NCI-H2227 treated with DMSO at 0.1 percent for 48 hours (cell line): ENCODE measurements at places on chromosomes 2 and 18.

DNA sequence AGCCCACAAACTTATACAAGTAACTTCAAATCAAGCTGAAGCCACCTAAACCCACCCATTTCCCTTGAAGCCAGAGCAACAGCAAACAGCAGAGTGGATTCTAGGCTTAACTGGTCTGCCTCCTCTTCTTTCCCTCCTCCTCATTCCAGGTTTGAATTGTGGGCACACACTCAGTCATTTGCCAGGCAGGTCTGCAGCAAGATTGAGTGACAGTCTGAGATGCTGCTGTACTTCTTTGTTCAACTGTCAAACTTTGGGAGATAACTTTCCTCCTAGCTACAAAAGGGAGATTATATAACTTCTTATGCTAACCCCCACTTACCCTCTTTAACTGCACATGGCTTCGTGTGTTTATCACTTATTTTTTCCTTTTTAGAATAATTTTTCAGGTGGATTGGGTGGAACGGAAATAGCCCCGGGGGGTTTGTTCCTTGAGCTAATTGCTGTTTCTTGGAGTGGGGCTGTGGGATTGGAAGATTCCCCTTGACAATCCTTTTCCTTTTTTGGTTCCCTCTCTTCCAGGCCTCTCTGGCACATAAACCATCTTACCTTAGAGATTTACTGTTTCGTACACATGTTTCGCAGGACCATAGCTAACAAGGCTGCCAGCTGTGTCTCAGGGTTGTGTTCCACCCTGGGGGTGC is 55.0 kb downstream of the RNF144A start:
- DNase-seq, result no peak

DNA sequence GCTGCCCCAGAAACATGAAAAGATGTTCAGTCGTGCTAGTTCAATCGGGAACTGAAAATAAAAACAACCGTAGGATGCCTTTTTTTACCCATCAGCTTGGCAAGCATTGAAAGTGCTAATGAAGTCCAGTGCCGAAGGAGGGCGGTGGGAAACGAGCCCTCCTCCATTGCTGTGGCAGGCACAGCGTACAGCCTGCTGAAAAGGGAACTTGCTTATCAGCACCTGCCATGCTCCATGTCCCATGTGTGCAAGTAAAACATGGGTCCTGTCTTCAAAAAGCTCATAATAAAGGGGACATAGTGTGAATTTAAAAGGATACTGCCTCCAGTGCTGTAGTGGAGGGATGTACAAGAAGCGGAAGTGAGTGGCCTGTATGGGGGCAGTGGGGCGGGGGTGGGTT is 82.4 kb downstream of the ARMC9 start:
- DNase-seq, result no peak

- peak; percentile 77 for DNase-seq
Observed at GRCh38 chr2:205041472-205042130, 496.3 kb downstream of the PARD3B start.

- no peak for DNase-seq
Observed at GRCh38 chr2:222232372-222232771, 66.4 kb downstream of the PAX3 start.

DNA sequence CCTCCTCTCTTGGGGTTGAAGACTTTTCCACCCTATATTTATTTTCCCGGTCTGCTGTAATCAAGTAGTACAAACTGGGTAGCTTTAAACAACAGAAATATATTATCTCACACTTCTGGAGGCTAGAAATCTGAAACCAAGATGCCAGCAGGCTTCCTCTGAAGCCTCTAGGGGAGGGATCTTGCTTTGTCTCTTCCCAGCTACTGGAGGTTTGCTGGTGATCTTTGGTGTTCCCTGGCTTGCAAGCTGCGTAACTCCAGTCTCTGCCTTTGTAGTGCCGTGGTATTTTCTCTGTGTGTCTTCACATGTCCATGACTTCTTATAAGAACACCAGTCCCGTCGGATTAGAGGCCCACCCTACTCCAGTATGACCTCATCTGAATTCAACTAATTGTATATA is 44.4 kb downstream of the MYO3B start:
- DNase-seq, result peak; percentile 48

DNA sequence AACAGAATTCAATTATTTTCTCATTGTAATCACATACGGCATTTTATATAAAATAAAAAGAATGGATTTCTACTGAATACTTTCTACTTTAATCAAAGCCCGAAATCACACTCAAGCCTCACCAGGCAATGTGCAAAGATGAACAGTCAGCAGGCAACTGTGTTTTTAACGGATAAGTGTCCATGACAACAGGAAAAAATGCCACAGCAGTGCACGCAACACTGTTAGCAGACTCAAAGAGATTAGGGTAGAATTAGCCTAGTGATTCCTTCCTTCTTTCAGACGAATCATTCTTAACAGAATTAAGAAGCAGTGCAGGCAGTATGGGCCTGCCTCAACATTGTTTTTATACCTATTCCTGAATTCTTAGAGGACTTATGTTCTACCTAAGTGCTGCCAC is 135.6 kb downstream of the CDH2 start:
- DNase-seq, result peak; percentile 12

DNA sequence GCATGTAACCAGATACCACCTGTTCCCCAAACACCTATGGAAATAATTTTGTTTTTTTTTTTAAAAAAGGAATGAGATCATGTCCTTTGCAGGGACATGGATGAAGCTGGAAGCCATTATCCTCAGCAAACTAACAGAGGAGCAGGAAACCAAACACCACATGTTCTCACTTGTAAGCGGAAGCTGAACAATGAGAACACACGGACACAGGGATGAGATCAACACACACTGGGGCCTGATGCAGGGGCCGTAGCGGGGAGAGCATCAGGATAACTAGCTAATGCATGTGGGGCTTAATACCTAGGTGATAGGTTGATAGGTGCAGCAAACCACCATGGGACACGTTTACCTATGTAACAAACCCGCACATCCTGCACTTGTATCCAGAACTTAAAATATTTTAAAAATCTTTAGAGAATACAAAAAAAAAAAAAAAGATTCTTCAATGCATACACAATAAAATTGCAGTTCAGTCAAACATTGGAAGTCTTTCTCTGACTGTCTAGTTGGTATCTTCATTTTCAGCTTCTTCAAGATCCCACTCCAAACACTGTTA is 11.6 kb upstream of the CASP10 start:
- no peak for DNase-seq

- peak; percentile 70 for DNase-seq
Observed at GRCh38 chr2:157257312-157258252, at the start of gene GALNT5. Gene GALNT5, plus strand, starts transcription at chr2:157257705. Its CDS starts 378 bp downstream, at chr2:157258083.

DNA sequence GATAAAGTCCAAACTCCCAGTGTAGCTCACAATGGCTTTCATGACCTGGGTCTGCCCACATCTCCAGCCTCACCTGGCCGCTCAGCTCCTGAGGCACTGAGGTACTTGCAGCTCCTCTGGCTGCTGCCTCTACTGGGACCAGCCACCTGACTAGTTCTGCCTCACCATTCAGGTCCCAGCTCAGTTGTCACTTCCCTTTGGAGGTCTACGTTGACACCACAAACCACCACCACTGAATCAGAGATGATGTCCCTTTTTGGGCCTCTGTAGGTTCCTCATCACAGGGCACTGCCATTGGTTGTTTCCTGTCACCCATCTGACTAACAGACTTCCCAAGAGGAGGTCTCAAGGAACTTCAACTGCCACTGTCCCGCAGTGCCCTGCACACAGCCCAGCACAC is 21.2 kb downstream of the SPP2 start:
- DNase-seq, result no peak

DNA sequence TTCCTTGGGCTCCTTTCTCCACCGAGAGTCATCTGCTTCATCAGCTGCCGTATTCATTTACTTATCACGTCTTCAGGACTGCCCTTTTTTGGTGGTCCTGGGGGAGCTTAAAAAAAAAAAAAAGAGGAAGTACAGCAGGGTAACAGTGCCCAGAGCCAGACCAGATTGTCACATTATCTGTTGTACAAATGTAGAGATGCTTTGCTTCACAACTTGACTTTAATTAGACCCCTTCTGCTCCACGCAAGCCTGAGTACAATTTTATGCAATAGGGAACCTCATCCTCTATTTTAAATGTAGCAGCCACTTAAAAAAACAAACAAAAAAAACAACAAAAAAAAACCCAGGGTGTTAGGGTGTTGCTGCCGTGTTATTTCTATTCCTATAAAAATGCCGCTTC is 128.3 kb downstream of the PRPF40A start:
- no peak for DNase-seq

DNA sequence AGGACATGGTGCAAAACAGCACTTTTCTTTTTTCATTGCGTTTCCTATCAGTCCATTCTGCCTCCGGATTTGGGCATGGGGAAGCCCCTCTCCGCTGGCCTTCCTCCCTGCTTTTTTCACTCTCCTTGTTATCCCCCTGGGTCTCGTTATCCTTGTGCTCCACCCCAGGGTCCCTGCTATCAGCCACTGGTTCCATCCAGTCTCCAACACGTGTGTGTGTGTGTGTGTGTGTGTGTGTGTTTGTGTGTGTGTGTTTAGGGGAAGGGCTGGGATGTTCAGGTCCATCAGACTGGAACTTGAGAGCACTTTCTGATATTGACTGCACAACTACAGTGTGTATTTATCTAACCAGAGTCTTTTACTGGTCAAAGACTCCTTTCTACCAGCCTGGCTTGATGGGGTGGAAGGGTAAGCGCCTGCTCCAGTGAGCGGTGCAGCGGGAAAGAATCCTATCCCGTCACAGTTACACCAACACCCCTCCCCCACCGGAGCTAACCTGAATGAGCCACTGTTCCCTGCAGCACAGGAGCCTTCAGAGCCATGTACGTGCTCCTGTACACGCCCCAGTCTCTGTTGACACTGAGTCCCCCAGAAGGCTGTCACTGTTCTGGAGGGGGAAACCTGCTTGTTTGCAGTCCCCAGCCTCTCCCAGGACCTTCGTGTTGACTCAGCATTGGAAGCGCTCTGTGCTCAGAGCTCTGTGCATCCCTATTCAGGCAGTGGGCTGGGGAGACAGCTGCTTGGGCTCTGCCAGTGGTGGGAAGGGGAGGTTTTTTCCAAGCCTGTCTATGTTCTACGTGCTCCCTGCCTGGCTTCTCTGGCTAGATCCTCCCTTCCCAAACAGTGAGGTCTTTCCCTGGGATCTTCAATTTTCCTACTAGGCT is 4.6 kb downstream of the INHA start:
- DNase-seq, result peak; percentile 87

DNA sequence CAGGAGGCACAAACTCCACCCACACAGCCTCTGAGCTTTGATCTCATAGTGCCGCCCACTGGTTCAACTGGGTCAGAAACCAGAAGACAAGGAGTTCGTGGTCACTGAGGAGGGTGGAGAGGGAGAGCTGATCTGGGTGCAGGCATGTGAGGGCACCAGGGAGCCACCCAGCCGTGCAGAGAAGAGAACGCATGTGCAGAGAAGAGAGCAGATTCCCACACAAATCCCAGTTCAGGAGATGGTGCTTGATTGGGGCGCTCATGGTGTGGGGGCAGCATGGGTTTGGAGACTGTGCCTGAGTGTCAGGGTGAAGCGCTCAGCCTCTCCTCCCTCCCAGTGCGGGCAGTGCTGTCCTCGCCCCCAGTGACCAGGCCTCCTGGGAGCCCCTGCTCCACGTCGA is 375.2 kb upstream of the MYT1L start:
- DNase-seq, result no peak

GRCh38 chr2:217105733-217106649 is 246.1 kb upstream of the TNP1 start:
- no peak for DNase-seq

DNA sequence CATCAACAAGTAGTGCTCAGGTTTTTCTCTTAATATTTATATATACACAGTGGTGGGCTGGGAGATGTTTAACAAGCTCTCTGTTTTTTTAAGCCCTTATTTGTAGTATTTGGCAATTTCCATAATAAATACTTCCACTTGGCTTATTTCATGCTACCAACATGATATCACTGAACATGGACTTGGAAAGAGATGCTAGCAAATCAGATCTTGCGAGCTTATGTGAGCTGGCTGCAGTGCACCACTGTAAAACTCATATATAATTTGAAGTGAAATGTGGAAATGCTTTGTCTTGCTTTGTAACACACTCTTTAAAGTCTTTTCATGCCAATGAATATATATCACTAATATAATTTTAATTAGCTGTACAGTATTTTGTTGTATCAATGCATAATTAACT is 155.7 kb downstream of the ALK start:
- no peak for DNase-seq

DNA sequence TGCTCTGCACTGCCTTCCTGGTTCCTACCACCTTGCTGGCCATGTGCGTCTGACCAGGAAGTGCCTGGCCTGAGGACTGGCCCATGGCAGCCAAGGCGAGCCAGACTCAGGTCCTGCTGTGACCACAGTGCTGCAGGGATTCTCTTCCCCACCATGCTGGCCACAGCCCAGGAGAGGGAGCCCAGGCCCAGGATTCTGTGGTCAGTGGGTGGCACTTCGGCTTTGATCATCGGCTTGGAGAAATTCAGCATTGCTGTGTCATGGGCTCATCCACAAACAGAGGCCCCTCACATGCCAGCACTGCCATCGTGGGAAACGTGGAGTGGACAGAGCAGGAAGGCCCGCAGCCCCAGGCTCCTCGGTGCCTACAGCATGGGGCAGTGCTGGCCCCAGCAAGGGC is 211.6 kb downstream of the SEPTIN10 start:
- DNase-seq, result no peak

- DNase-seq, result no peak
Observed at GRCh38 chr2:191983186-191983585, 136.3 kb upstream of the CAVIN2 start.

DNA sequence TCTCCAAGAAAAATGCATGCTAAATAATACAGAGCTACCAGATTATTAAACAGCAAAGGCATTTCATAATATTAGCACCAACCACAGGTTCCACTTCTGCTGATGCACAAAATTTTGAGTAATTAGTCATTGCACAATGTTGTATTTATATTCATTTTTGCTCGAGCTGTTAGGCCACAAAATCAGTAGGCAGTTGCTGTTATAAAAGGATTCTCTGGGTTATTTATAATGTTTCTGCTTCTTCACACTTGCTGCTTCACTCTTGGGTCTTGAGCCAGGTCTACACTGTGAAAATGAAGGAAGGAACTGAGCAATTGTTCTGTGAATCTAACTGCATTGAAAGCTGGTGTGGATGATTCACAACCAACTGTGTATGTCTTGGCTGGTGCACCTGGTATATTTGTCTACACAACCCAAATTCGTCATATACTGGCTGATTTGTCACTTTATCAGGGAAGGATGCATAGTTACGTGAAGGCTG is 38.3 kb downstream of the MRPL33 start:
- DNase-seq, result no peak

DNA sequence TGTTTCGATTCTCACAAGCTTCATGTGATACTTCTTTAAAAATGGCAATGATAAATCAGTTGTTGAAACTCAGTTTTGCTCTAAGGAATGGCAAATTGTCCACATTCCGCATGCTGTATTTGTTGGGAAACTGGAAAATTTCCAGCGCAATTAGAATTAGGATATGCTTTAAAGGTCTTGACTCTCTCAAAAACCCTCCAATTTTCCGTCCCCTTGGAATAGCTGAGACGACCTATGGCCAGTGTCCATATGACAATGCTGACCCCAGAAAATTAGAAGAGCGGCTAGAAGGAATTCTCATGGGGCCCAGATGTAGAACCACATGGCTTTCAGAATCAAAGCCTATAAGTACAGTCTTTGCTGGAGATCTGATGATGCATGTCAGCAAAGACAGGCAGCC is 170.8 kb downstream of the TMEM18 start:
- no peak for DNase-seq

- DNase-seq, result no peak
Observed at GRCh38 chr2:9250498-9251153, 44.0 kb downstream of the ASAP2 start.

- DNase-seq, result no peak
Observed at GRCh38 chr2:173095356-173095755, 19.7 kb downstream of the MAP3K20 start.

- DNase-seq, result no peak
Observed at GRCh38 chr2:175914846-175915245, 87.2 kb downstream of the LNPK start.

- no peak for DNase-seq
Observed at GRCh38 chr18:79584491-79585394, 94.9 kb upstream of the CTDP1 start.
